ENCODE measurements at places on chromosomes 11 and 22. TPM values are rescaled to one million over a fixed set of nuclear protein-coding genes. Genes with fewer than 3 reads are reported as not detected.
A peak's percentile ranks its signal among the peaks of the same experiment; 100 is the strongest.

- H3K27me3 ChIP-seq = no peaks in the 10 kb centered on the region
- H3K4me1 ChIP-seq = no peaks in the 10 kb centered on the region
- no peak overlapping the region for H3K27ac ChIP-seq
- H3K4me3 ChIP-seq = no peak overlapping the region
- no peaks in the 10 kb centered on the region for H3K36me3 ChIP-seq
- DNase-seq = no peak
These were observed 196.4 kb downstream of the LARGE1 start for GRCh38 chr22:33723915-33724314.

DNA sequence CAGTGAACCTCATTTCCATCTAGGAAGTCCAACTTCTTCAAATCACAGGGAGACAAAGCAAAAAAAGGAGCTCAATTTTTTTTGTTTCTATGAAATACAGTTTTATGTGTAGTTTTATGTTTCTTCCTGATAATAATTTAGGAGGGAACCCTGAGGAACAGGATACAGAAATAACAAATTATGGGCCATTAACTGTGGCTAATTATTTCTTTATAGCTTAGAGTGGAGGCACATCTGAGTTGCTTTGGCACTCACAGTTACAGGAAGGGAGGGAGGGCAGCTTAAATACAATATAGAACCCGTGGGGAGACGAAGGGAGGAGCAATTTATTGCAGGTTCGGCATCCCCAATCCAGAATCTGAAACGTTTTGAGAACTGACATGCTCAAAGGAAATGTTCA lies 37.1 kb upstream of the HORMAD2 start:
- no peak for DNase-seq
- no peaks in the 10 kb centered on the region for H3K36me3 ChIP-seq
- H3K27me3 ChIP-seq = no peaks in the 10 kb centered on the region
- H3K4me1 ChIP-seq = no peaks in the 10 kb centered on the region

DNA sequence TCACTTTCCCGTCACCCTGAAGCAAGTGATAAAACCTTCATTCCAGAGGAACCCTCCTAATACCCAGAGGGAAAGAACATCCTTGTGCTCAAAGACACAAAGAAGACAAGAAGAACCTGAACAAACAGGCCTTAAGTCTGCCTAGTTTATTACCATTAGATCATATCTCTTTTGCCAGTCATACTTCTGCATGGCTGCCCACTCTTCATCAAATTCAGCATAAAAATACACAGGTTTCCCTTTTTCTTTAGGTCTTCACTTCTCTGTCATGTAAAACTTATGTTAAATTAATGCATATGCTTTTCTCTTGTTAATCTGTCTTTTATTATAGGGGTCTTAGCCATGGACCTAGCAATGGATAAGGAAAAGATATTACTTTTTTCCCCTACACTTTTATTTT lies 459.7 kb downstream of the DLG2 start:
- no peaks in the 10 kb centered on the region for H3K27me3 ChIP-seq
- no peak overlapping the region for H3K4me3 ChIP-seq
- H3K27ac ChIP-seq = no peak overlapping the region

DNA sequence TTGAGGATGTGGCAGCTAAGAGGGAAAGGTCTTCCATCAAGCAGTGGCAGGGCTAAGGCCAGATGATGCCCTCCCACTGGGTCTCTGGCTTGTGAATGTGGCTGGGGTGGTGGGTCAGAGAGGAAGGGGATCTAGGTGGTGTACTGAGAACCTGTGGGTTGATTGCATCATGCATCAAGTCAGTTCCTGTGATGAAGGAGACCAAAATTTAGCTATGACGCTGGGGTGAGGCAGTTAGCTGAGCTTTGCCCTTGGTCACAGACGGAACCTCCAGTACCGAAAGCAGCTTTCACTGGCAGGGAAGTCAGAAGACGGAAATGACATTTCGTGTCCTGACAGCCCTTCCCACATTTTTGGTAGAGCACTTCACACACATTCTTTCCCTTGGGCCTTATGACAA lies 20.7 kb downstream of the ATG16L2 start:
- peaks cover 5% of the 10 kb centered on the region for H3K4me1 ChIP-seq
- no peaks in the 10 kb centered on the region for H3K27me3 ChIP-seq
- no peak for DNase-seq
- H3K36me3 ChIP-seq = no peaks in the 10 kb centered on the region
- peak overlapping the region; percentile 6 for H3K27ac ChIP-seq

GRCh38 chr22:37880668-37881440 lies 25.2 kb upstream of the MICALL1 start:
- DNase-seq = no peak
- H3K4me1 ChIP-seq = peaks cover 3% of the 10 kb centered on the region
- no peak overlapping the region for H3K27ac ChIP-seq
- H3K36me3 ChIP-seq = peaks cover 6% of the 10 kb centered on the region

- H3K4me3 ChIP-seq = no peak overlapping the region
- DNase-seq = no peak
- no peaks in the 10 kb centered on the region for H3K27me3 ChIP-seq
These were observed 22.6 kb downstream of the NEAT1 start for GRCh38 chr11:65445101-65445603.

Gene GLB1L3
- total RNA-seq = 7.8 TPM

Gene OR51B4
- total RNA-seq = not detected

DNA sequence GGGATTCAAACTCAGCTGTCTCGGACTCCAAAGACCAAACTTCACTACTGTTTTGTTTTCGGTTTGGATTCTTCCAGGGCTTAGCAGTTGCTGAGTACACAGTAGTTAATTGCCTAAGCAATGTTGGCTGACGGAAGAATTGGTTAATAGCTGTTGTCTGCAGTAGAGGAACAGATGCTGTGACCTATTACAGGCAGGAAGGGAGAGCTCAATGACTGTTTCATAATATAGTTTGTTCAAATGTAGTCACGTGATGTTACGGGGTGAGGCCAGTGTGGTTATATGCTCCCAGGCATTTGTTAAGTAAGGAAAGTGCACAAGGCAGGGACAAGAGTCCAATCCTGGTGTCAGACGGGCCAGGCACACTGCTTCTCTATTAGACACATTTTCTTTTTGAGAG lies 222.6 kb upstream of the CCDC90B start:
- H3K27ac ChIP-seq = no peak overlapping the region
- no peak overlapping the region for H3K4me3 ChIP-seq
- no peak for DNase-seq
- H3K4me1 ChIP-seq = no peaks in the 10 kb centered on the region

DNA sequence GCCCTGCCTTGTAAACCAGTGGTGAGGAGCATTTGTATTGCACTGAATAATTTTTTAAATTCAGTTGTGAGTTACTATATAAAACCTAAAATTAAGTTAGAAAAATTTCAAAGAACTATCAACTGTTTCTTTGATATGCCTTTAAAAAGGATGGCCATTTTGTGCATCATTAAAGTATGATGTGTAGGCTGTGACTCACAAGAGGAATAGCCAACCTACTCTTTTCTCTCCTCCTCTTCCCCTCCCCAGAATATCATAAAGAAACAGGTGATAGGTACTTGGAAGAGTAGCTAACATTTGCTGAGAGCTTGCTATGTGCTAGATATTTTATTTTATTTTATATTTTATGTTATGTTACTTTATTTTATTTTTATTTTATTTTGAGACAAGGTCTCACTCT lies 10.6 kb upstream of the PIK3C2A start:
- H3K4me1 ChIP-seq = no peaks in the 10 kb centered on the region
- H3K36me3 ChIP-seq = no peaks in the 10 kb centered on the region
- no peak overlapping the region for H3K4me3 ChIP-seq
- no peaks in the 10 kb centered on the region for H3K27me3 ChIP-seq

DNA sequence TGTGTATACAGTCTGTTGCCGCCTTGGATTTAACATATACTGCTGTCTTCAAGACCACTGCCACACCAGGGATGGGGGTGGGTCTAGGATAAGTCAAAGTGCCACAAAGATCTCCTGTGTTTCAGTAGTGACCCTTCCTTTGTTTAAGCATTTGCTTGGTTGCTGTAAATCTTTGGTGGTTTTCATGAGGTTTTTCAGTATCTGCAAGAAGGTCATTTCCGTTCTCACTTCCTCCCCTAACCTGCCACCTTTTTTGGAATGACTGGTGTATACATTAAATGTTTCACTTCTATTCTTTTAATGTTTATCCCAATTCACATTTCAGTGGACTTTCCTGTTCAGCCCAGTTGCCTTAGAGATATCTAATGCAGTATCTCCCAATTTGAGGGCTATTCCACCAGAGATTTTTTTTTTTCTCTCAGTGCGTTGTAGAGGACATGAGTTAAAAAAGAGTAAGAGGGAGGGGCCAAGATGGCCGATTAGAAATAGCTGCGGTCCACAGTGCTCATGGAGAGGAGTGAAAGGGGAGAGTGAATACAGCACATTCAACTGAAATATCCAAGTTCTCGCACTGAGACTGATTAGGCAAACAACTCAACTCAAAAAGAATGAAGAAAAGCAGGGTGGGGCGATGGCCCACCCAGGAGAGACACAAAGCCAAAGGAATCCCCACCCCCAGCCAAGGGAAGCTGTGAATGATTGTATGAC lies 43.2 kb downstream of the USP47 start:
- peaks cover 2% of the 10 kb centered on the region for H3K4me1 ChIP-seq
- no peak overlapping the region for H3K27ac ChIP-seq
- no peak overlapping the region for H3K4me3 ChIP-seq
- H3K27me3 ChIP-seq = no peaks in the 10 kb centered on the region

DNA sequence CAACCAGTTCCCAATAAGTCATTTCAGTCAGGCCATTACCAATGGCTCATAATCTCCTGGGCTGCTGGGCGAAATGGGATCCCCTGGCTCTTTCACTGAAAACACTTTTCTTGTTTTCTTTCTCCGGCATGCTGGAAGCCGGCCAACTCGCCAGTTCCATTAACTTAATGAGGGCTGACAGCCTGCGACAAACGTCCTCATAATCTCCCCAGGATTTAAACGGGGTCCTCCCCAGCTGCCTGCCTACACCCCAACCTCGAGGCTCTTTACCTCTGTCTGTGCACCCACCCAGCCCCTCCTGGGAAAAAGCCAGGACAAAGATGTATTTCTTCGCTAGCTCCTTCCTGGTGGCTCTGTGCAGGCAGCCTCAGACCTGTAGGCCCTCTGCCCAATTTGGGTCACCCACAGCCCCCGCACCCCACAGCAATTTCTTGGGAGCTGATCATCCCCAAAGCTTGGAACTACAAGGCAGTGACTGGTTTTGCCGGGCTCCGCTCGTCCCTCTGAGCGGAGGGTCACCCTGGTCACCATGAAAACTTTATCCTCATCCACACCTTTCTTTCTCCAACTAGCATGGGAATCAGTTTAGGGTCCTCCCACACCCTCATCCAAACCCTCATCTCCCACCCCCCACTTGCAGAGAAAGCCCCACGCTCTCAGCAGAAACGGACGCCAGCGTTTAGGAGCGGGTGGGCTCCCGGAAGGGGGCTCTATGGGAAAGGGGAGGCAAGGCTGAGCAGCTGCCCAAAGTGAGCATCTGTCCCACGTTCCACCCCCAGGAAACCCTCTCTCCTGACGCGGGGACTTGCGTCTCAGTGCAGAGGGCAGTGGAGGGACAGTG lies 51.1 kb upstream of the KCNQ1OT1 start:
- no peak overlapping the region for H3K27ac ChIP-seq
- H3K4me3 ChIP-seq = no peak overlapping the region
- no peaks in the 10 kb centered on the region for H3K27me3 ChIP-seq
- no peaks in the 10 kb centered on the region for H3K36me3 ChIP-seq

GRCh38 chr22:42754658-42755057 lies 34.0 kb upstream of the A4GALT start:
- H3K36me3 ChIP-seq = no peaks in the 10 kb centered on the region
- no peaks in the 10 kb centered on the region for H3K4me1 ChIP-seq
- DNase-seq = no peak
- H3K27ac ChIP-seq = no peak overlapping the region
- no peak overlapping the region for H3K4me3 ChIP-seq

Data from prostate gland (tissue), 2 donors.